ENCODE measurements at places on chromosomes 12 and 14. TPM values are rescaled to one million over a fixed set of nuclear protein-coding genes. Genes with fewer than 3 reads are reported as not detected.

DNA sequence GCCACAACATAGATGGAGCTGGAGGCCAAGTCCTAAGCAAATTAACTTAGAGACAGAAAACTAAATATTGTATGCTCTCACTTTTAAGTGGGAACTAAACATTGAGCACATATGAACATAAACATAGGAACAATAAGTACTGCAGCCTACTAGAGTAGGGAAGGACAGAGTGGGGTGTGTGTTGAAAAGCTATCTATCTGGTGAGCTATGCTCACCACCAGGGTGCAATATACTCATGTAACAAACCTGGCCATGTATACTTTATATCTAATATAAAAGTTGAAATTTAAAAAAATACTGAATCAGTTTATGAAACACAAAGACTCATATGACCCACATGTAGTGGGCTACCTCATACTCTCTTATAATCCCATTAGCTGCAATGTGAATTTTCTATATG is 1305.0 kb downstream of the LRFN5 start:
- no peak for DNase-seq
- H3K36me3 ChIP-seq, result no peaks in the 10 kb centered on the region
- H3K4me1 ChIP-seq, result no peaks in the 10 kb centered on the region
- H3K27me3 ChIP-seq, result no peaks in the 10 kb centered on the region

GRCh38 chr14:85856430-85856829 is 326.5 kb downstream of the FLRT2 start:
- H3K4me3 ChIP-seq, result no peak overlapping the region
- H3K27me3 ChIP-seq, result no peaks in the 10 kb centered on the region
- no peak overlapping the region for H3K27ac ChIP-seq
- DNase-seq, result no peak

- no peaks in the 10 kb centered on the region for H3K27me3 ChIP-seq
- H3K4me1 ChIP-seq, result no peaks in the 10 kb centered on the region
- no peak overlapping the region for H3K27ac ChIP-seq
- H3K4me3 ChIP-seq, result no peak overlapping the region
Measured at GRCh38 chr12:5369298-5369697, 62.6 kb upstream of the NTF3 start.

DNA sequence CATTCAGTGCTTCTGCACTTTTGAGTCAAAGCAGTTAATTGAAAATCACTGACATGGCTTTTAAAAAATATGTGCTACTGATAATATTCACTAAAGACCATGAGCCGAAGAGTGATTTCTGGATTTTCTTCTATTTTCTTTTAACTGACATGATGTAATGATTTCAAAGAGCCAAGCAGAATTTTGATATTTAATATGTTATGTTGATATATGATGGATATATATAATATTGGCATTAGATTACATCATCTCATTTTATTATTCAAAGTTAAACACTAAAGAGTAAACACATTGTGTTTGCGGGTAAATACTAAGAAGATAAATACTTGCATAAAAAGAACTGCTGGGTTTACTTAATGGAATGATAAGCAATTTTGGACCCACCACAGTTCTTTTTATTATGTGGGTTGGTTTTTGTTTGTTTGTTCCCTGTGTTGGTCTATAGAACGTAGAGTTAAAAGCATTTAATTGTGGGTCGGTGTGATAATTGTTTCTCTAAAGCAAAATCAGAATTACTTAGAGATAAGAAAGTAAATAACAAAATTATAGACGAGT is 692 bp downstream of the SPIC start:
- no peak overlapping the region for H3K4me3 ChIP-seq
- no peaks in the 10 kb centered on the region for H3K27me3 ChIP-seq
- no peaks in the 10 kb centered on the region for H3K4me1 ChIP-seq
- DNase-seq, result no peak

- no peaks in the 10 kb centered on the region for H3K27me3 ChIP-seq
- no peak overlapping the region for H3K4me3 ChIP-seq
- no peak for DNase-seq
- H3K27ac ChIP-seq, result no peak overlapping the region
Measured at GRCh38 chr14:25868521-25869314, 729.1 kb downstream of the NOVA1 start.

CFAP54 gene
- total RNA-seq, result 0.28 TPM

DNA sequence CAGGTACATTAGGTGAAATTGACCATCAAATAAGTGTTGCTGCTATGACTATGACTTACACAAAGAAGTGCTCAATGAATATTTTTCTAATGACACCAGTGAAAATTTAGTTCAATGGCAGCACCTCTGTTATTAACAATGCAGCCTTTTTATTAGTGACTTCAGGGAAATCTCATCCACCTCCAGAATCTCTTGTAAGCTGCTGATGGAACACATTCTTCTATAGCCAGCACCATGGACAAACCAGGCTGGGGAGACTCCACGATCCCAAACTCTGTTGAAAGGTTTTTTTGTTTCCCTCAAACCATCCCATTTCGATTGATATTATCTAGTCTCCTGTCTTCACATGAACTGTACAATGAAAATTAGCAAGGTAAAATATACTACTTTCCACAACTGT is 265.9 kb downstream of the ITPR2 start:
- H3K27ac ChIP-seq, result no peak overlapping the region
- no peaks in the 10 kb centered on the region for H3K36me3 ChIP-seq
- H3K4me3 ChIP-seq, result no peak overlapping the region
- no peaks in the 10 kb centered on the region for H3K4me1 ChIP-seq
- no peak for DNase-seq
- H3K27me3 ChIP-seq, result no peaks in the 10 kb centered on the region

DNA sequence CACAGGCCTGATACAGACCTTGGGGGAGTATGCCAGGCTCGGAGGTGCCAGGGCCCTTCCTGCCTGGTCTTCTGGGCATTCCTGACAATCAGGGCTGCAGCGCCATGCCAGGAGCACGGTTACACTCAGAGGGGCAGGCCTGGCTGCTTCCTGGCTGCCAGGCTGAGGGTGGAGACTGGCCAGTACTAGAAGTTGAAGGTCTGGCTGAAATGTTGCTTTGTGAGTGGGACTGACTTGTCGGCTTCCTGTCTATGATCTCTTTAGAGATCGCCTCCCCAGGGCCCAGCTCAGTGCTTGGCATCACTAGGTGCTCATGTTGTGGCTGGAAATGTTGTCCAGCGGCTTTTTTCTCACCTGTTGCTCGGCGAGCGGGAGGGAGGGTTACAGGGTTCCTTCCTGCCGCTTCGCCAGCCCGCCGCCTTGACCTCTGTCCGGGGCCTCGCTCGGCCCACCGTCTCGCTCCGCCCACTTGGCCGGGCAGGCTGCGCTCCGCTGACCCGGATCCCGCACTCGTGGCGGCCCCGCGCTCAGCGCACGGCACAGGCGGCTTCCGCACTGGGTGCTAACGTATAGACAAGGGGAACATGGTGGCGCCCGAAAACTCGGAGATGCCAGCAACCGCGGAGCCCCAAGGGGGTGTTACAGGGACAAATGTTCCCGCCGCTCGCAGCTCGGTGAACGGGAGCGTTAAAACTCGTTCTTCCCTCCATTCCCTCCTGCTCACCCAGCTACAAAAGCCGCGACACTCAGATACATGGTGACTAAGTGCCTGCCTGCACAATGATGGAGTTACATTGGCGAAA is 32.6 kb downstream of the PAPLN start:
- H3K36me3 ChIP-seq, result peaks cover 9% of the 10 kb centered on the region
- H3K27ac ChIP-seq, result no peak overlapping the region
- DNase-seq, result peak; percentile 66
- peaks cover 13% of the 10 kb centered on the region for H3K4me1 ChIP-seq
- peak overlapping the region; percentile 41 for H3K4me3 ChIP-seq

GRCh38 chr12:69929125-69929524 is 104.1 kb downstream of the MYRFL start:
- H3K4me1 ChIP-seq, result no peaks in the 10 kb centered on the region
- no peaks in the 10 kb centered on the region for H3K27me3 ChIP-seq

EIF2S3B gene
- not detected for total RNA-seq

LMNTD1 gene
- not detected for total RNA-seq

GARIN6 gene
- not detected for total RNA-seq

DNA sequence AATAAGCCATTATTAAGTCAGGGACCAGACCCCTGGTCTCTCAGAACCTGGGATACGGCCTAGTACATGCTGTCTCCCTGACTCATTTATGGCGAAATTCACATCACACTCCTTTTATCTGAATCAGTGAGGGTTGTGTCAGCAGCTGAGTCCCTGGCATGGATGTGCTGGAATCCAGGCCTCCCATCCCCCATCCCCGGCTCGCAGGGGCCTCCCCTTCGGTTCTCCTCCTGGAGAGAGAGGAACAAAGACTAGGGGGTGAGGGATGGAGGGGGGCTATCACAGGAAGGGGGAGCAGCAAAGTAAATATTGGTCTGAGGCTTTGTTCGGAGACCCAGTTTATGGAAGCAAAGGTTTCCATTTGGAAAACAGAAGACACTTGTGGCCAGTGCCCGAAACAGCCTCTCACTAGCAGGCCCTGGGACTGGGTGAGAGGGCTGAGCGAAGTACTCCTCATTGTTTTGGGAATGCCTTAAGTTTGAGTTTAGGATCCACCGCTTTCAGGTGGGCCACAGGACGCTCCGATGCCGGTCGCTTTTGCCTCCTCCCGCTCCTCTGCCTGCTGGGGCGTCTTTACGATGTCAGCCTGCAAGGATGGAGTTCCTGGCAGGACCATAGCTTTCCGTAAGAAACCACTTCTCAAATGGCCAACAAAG is 145.0 kb downstream of the PRKCH start:
- H3K27ac ChIP-seq, result peak overlapping the region; percentile 93
- no peaks in the 10 kb centered on the region for H3K36me3 ChIP-seq
- H3K4me3 ChIP-seq, result no peak overlapping the region
- H3K27me3 ChIP-seq, result no peaks in the 10 kb centered on the region
- peak; percentile 91 for DNase-seq

DNA sequence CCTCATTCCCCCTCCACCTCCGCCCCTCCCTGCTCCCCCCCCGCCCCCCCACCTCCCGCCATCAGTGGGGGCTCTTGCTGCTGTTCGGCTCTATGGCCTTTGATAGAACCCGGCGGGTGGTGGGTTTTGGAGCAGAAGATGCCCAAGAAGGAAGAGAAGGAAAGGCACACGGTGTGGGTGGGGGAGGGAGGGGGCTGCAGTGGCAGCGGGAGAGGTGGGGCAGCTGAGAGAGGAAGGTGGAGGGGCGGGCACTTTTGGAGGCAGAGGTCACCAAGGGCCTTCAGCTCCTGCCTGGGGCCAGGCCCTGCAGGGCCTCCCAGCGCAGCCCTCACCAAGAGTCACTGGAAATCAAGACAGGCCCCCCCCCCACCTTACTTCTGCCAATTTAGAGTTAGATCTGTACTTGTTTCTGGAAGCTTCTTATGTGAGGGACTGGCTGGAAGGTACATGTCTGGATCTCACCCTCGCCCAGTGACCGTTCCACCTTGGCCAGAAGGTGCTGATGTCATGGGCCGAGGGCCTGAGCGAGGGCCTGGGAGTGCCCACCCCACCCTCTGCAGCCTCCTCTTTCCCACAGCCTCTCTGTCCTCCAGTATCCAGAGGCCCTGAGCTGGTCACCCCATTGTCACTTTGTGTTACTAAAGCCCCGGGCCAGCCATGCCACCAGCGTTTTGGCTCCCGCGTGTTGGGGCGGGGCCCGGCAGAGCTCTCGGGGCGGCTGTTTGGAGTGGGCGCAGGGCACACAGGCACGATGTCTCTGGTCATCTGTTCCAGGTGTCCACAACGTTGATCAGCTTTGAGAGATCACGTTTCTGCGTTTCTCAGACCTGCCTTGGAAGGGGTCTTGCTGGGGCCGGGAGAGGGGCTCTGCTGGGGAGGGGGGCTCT is 153.9 kb downstream of the KIF26A start:
- H3K4me1 ChIP-seq, result no peaks in the 10 kb centered on the region
- H3K27ac ChIP-seq, result no peak overlapping the region
- H3K27me3 ChIP-seq, result no peaks in the 10 kb centered on the region
- no peaks in the 10 kb centered on the region for H3K36me3 ChIP-seq
- H3K4me3 ChIP-seq, result no peak overlapping the region

GRCh38 chr14:36556811-36557433 is 25.5 kb downstream of the NKX2-8 start:
- no peaks in the 10 kb centered on the region for H3K4me1 ChIP-seq
- H3K27ac ChIP-seq, result no peak overlapping the region
- H3K4me3 ChIP-seq, result no peak overlapping the region
- no peak for DNase-seq
- no peaks in the 10 kb centered on the region for H3K27me3 ChIP-seq
- H3K36me3 ChIP-seq, result no peaks in the 10 kb centered on the region

DNA sequence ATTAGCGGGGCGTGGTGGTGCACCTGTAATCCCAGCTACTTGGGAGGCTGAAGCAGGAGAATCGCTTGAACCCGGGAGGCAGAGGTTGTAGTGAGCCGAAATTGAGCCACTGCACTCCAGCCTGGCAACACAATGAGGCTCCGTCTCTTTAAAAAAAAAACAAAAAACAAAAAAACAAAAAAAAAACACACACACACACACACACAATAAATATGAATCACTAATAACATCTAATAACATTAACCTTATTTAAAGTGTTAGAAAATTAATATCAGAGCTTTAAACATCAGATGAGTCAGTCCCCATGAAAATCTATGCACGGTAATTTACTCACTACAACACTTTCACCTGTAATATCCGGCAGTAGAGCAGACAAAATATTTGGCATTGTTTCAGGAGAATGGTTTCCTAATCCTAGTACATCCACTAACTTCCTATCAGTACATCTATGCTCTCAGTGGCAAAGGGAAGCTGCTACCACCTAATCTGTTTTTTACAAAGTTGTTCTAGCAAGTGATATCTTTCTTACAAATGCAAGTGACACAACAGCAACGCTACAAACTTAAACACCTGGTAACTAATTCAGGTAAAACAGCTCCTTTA is 36.2 kb downstream of the MED13L start:
- no peak overlapping the region for H3K27ac ChIP-seq
- no peaks in the 10 kb centered on the region for H3K36me3 ChIP-seq
- no peak for DNase-seq
- no peaks in the 10 kb centered on the region for H3K4me1 ChIP-seq

TMEM30B gene
- 2.0 TPM for total RNA-seq

GRCh38 chr14:104321088-104321801 is 182.9 kb downstream of the KIF26A start:
- no peaks in the 10 kb centered on the region for H3K4me1 ChIP-seq
- no peaks in the 10 kb centered on the region for H3K27me3 ChIP-seq
- H3K36me3 ChIP-seq, result no peaks in the 10 kb centered on the region
- no peak for DNase-seq
- no peak overlapping the region for H3K4me3 ChIP-seq

- H3K36me3 ChIP-seq, result no peaks in the 10 kb centered on the region
- no peaks in the 10 kb centered on the region for H3K4me1 ChIP-seq
- no peak for DNase-seq
- no peak overlapping the region for H3K27ac ChIP-seq
- H3K4me3 ChIP-seq, result no peak overlapping the region
Measured at GRCh38 chr14:82520765-82521164, 987.1 kb upstream of the SEL1L start.
